ENCODE measurements at places on chromosomes 5 and 9. TPM values are rescaled to one million over a fixed set of nuclear protein-coding genes. Genes with fewer than 3 reads are reported as not detected.
A peak's percentile ranks its signal among the peaks of the same experiment; 100 is the strongest.

The CCNI2 gene
- total RNA-seq = not detected

The ARSI gene
- 6.5 TPM for total RNA-seq

GRCh38 chr5:6551287-6551954, 81.4 kb downstream of the NSUN2 start:
- no peak overlapping the region for H3K27ac ChIP-seq
- no peak for DNase-seq
- no peak overlapping the region for H3K4me3 ChIP-seq
- H3K27me3 ChIP-seq = no peaks in the 10 kb centered on the region
- peaks cover 8% of the 10 kb centered on the region for H3K4me1 ChIP-seq
- no peaks in the 10 kb centered on the region for H3K36me3 ChIP-seq

DNA sequence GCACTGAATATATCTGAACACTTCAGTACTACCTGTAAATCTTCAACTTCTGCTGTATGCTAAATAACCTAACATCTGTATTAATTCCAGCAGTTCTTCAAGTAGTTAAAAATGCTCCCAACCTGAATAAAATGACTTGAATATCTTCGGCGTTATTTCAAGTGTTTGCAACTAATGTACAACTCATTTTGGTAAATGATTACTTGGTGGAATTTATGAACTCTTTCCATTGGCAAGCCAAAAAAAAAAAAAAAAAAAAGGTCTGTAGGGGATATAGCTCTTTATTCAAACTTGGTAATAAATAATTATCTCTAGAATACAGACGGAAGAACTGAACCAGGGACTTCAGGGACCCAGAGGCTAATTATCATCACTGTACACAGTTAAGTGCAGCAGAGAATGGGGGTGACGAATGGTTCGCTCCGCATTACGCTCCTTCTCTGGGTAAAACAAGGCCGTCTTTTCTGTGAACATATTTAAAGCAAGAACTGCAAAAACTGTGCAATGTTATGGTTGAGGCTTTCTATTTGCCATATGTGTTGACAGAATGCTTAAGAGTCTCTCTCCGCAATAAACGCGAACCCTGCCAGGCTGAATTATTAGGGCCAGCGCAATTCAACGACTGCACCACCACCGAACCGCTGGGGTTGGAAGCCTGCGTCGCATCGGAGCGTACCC, 1.9 kb upstream of the ERBIN start:
- DNase-seq = no peak
- H3K27ac ChIP-seq = peak overlapping the region; percentile 77
- peaks cover 11% of the 10 kb centered on the region for H3K4me1 ChIP-seq

- H3K36me3 ChIP-seq = no peaks in the 10 kb centered on the region
- H3K4me3 ChIP-seq = no peak overlapping the region
- H3K27ac ChIP-seq = no peak overlapping the region
- DNase-seq = no peak
- no peaks in the 10 kb centered on the region for H3K4me1 ChIP-seq
These were observed 265.8 kb upstream of the TRPC7 start for GRCh38 chr5:136631186-136631585.

Measured in osteoblast (primary cell).